ENCODE measurements at places on chromosomes 5 and 9. TPM values are rescaled to one million over a fixed set of nuclear protein-coding genes. Genes with fewer than 3 reads are reported as not detected.

DNA sequence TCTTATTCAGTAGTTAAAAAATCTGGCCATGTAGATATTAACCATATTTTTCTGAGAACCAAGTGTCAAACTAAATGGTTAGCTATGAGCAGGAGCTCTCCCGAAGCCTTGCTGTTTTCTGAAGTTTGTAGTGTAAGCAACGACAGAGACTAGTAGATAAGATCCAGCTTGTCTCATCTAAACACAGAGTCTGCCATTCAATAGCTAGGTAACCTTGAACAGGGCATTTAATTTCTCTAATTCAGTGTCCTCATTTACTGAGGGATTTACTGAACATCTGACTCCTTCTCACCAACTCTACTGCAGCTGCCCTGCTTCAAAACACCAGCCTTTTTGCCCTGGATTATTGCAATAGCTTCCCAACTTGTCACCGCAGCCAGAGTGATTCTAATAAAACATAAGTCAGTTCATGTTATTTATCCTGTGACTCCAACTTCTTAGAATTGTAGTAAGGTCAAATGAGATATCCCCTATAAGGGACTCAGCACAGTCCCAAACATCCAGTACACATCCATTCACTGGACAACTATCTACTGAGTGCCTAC, 337.0 kb downstream of the PLK2 start:
- no peak for DNase-seq

- no peak for DNase-seq
These were observed 19.8 kb upstream of the ITGA1 start for GRCh38 chr5:52767766-52768480.

- DNase-seq: no peak
These were observed 81.7 kb downstream of the DCP2 start for GRCh38 chr5:113058269-113058668.

- DNase-seq: no peak
These were observed 19.4 kb upstream of the TNFSF15 start for GRCh38 chr9:114825126-114825795.

DNA sequence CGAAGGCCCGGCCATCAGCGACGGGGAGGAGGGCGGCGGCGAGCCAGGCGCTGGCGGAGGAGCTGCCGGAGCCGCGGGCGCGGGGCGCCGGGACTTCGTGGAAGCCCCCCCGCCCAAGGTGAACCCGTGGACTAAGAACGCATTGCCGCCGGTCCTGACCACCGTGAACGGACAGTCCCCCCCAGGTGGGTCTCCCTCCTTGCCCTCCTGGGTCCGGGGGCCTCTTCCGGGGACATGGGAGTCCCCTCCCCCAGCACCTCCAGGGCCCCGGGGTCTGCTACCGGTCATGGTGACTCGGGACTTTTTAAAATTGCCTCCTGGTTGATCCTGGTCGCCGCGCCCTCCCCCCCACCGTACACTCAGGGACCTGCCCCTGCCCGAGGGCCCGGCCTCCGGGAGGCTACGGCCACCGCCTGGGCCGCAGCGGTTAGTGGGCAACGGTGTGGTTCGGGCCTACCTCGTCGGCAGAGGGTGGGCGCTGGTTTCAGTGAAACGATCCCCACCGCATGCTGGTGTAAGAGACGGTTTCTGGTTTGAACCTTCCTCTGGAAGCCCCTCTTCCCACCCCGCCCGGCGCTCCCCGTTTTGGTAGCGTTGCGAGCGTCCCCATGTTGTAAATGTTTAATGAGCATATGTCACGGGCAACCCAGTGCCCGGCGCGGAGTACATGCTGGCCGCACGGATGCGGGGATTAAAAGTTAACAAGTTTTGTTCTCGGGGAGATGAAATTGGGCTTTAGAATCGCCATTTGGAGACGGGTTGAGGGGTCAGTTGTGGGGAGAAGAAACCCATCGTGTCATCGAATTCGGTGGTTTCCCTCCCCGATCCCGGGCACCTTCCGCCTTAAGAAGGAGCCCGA, 1.1 kb downstream of the LARP1 start:
- no peak for DNase-seq

- no peak for DNase-seq
These were observed 134.9 kb upstream of the FBXL17 start for GRCh38 chr5:108516785-108517184.

- DNase-seq: no peak
These were observed 6.6 kb downstream of the RGS14 start for GRCh38 chr5:177364159-177364962.

DNA sequence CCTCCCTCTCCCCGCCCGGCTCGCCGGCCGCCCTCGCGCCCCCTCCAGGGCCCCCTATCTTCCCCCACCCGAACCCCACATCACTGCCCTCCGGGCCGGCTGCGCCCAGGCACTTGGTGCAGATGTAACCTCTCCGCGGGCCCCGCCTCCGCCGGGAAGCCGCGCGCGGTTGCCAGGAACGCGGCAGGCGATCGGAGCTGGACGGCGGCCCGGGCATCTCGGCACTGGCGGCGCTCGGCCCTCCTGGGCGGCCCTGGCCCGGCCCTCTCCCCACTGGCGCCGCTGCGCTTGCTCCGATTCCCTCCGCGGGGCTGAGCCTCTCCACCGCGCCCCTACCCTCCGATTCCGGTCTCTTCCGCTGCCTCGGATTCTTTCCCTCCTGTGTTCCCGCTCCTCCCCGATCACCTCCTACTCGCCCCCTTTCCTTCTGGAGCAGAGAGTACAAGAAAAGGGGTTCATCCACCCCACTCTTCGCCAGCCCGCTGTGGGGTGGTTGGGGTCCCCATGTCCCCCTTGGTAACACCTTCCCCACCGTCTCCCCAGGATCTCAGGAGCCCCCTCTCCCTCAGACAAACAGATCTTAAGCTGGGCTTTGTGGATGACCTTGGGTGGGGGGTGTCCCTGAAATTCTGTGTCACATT, 70.6 kb downstream of the C9orf50 start:
- no peak for DNase-seq

- no peak for DNase-seq
These were observed 5.9 kb downstream of the ZDHHC12 start for GRCh38 chr9:128718047-128718446.

GRCh38 chr5:85388770-85389169, 1004.1 kb upstream of the EDIL3 start:
- DNase-seq: no peak

- DNase-seq: no peak
These were observed 323.9 kb upstream of the RORB start for GRCh38 chr9:74173284-74173683.

DNA sequence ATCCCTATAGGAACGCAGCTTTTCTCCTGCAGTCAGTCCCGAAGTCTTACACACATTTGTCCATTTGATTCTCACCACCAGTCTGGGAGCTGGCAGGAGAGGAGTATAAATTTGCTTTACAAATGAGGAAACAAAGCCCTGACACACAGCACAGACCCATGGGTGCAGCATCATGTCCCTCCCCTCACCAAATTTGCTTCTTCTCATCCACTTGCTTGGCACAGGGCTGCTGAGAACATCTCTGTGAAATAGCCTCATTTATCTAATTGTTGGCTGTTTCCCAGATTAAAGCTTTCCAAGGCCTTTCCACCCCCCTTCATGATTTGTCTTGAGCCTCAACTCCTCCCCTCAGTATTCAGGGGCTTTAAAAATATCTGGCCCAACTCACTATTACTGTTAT, 11.3 kb upstream of the ADRB2 start:
- DNase-seq: no peak

DNA sequence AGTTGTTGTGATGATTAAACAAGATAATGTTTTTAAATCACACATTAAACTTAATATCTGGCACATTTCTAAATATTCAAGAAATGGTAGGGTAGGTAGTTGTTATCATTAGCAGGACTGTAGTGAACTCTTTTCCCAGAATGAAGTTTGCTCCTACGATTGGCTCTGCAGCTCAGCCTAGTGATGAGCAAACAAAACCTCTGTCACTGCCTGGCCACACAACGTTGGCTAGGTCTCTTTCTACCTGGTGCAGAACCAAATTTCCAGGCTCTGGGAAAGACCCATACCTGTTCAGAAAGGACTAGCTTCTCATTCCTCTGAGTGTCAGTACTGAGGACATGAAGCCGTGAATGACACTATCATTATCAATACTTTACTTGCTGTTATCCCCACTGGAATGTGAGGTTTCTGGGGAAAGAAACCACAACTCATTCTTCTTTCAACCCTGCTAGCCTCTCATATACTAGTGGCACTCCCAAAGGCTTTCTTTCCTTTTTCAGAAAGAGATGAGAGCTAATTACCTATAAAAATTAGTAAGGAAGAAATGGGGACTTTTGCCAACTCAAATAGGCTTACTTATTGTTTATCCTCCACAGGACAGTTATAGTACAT, 219.3 kb upstream of the TRIM32 start:
- no peak for DNase-seq

GRCh38 chr5:170427672-170428236, 38.6 kb upstream of the KCNMB1 start:
- peak; percentile 52 for DNase-seq

GRCh38 chr5:111922344-111922743, 165.3 kb upstream of the NREP start:
- no peak for DNase-seq

GRCh38 chr5:135921388-135921787, 25.7 kb upstream of the IL9 start:
- no peak for DNase-seq

DNA sequence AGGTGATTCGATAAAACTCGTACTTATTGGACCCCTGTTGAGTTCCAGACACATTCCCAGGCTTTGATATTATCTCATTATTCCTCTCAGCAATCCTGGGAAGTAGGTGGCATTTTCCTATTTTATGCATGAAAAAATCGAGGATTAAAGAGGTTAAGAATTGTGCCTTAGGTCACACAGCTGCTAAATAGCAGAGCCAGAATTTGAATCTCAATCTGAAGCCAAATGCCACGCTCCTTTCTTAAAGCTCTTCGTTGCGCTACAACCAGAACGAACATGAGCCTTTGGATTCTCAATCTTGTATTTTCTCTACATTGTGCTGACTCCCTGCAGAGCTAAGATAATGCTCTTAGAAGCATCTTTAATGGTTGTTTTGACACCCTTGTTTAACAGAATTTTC, 527.8 kb upstream of the TLE4 start:
- DNase-seq: no peak

DNA sequence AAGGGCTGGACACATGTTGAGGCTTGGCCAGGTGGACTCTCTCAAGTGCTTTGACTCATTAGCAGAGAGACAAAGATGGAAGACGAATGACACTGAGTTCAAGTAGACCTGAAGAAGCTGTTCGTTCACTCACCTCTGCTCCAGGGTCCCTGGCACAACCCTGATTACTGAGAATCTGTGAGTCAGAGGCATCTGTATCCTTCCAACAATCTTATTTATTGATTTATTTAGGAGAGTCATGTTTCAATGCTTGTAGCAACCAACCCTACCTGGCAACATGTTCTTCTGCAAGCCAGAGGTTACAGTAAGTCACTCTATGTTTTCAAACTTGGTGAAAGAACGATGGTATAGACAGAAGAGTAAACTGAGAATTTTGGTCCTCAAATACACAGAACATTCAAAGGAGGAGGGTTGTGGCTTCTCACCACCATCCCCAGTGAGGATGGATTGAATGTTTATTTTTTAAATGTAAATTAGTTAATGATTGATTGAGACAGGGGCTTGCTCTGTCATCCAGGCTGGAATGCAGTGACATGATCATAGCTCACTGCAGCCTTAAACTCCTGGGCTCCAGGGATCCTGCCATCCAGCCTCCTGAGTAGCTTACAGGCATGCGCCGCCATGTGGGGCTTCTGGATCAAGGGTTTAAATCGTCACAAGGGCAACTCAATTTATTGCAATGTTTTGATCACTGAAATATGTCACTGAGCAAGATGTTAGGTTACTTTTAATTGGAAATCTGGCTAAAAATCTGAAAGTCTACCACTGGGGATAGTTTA, 55.7 kb upstream of the CARTPT start:
- no peak for DNase-seq

DNA sequence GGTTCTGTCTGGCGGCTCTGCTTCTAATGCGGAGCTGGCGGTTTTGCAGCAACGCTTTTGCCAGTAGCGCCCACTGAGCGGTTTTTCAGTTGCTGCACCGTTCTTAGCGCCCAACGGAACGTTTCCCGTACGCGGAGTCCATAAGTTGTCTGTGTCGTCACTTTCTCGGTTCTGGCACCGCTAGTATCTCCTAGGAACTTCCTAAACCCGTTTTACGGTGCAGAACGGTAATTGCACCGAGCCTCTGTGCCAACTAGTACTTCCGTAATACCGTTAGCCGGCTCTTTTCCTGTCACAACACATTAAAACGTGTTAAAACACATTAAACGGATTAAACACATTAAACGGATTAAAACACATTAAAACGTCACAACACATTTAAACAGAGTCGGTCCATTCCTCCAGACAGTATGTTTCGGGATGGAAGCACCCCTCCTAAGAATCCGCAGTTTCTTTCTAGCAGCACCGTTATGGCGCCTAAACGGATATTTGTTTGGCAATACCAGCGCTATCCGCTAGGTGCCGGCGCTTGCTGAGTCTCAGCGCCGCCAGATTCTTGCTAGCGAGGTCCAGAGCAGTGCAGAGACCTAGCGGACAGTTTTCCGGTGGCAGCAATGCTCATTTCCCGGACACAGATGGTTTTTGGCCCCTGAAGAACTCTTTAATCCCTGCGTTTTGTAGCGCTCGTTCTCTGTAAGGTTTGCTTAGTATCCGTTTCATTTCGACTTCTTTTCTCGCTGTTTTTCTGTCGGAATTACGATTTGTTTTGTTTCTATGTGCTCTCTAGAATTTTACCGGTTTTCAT, 45.4 kb downstream of the ANXA2R start:
- DNase-seq: no peak

DNA sequence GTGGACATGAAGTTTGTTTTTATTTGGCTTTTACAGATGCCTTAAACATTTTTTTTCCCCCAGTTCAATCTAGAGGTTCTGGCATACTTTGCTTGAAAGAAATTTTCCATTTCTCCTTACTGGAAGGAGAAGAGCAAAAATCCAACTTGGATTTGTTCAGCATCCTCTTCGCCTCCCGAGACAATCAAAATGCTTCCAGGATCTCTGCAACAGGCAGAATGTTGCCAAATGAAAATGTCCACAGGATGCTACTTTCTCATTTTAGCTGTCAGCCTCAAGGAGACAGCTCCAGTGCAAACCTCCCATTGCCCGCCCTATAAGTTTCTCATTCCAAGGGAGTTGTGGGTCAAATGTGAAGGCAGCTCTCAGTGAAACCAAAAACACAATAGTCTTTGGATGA, 1972.1 kb downstream of the MAT2B start:
- no peak for DNase-seq

GRCh38 chr5:96330530-96331140, 102.4 kb downstream of the PCSK1 start:
- DNase-seq: no peak

COX7C gene
- 947 TPM for polyA plus RNA-seq

CTNND2 gene
- 2.0 TPM for polyA plus RNA-seq

MRPL36 gene
- polyA plus RNA-seq: 34.1 TPM

WDR55 gene
- polyA plus RNA-seq: 20.6 TPM

SLF1 gene
- polyA plus RNA-seq: 16.0 TPM

ELAVL2 gene
- 3.7 TPM for polyA plus RNA-seq

SAPCD2 gene
- polyA plus RNA-seq: 6.6 TPM

FAF2 gene
- 47.2 TPM for polyA plus RNA-seq

PCDHB2 gene
- polyA plus RNA-seq: 5.1 TPM

PCBD2 gene
- 16.5 TPM for polyA plus RNA-seq

KCNV2 gene
- 0.10 TPM for polyA plus RNA-seq
